MM.1S (cell line): ENCODE measurements at places on chromosomes 12 and 14.

- DNase-seq = no peak
Observed at GRCh38 chr12:124971603-124972002, 17.3 kb downstream of the DHX37 start.

DNA sequence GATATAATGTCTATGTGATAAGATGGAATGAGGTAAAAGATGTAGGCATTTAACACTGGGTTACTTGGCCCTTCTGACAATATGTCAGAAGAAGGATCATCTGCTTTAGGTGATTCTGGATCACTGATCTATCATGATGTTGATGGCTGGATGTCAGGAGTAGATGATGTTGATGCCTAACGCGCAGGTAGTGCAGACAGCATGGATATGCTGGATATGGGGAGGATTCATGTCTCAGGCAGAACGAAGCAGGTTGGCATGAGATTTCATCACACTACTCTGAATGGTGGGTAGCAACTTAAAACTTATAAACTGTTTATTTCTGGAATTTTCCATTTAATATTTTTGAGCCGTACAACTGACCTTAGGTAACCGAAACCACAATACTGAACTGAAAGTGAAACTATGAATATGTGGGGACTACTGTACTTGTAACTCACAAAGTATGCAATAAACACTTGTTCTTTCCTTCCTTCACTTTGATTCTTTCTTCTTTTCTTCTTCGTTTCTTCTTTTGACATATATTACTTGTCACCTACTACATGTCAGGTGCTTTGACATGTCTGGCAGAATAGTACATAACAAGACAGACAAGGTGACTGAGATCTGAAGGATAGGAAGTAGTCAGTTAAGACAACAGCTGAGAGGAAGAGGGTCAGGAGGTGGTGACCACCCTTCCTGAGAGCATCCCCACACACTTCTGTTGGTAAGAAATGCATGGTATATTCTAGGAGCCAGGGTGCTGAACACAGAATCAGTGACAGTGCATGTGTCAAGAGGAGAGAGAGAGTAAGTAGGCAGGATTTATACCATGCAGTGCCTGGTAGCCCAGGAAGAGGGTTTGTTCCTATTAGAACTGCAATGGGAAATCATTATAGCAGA, 238.8 kb downstream of the PPFIA2 start:
- peak; percentile 67 for DNase-seq

DNA sequence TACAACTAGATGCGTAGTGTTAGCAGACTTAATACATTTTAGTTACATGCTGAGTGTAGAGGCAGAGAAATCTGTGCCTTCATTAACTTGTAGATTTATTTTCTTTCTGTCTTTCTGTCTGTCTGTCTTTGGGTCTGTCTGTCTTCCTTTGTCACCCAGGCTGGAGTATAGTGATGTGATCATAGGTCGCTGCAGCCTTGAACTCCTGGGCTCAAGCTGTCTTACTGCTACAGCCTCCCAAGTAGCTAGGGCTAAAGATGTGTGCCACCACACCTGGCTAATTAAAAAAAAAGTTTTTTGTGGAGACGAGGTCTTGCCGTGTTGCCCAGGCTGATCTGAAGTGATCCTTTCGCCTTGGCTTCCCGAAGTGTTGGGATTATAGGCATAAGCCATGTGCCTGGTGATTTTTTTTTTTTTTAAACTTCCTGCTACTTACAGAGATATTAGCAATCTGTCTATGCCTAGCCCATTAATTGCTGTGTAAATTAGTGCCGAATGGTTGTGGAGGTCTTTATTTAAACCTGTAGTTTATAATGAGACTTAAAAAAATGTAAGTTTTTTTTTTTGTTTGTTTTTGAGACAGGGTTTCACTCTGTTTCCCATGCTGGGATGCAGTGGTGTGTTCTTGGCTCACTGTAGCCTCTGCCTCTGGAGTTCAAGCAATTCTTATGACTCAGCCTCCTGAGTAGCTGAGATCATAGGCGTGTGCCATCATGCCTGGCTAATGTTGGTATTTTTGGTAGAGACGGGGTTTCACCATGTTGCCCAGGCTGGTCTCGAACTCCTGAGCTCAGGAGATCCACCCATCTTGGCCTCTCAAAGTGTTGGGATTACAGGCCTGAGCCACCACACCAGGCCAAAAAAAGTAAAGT, 22.8 kb downstream of the ERC1 start:
- no peak for DNase-seq

DNA sequence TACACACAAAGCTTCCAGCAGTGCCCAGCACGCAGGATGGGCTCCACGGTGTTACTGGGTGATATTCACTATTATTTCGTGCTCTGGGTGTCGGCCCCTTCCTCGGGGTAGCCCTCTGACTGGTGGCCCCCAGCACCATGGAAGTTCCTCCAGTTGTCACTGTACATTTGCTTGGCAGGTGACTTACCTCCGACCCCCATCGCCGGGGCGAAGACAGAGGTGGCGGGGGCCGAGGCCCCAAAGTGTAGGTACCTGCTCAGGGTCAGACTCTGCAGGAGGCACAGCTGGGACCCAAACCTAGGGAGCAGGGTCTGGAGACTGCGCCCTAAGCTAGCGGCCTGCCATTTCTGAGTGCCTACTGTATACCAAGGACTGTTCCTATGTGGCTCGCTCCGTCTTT, 98.9 kb downstream of the RFLNA start:
- DNase-seq = no peak

GRCh38 chr12:42944516-42944915, 355.0 kb upstream of the PRICKLE1 start:
- no peak for DNase-seq

- no peak for DNase-seq
Observed at GRCh38 chr14:66944872-66945271, 244.4 kb upstream of the GARIN2 start.

GRCh38 chr12:63828867-63829266, 15.6 kb upstream of the SRGAP1 start:
- DNase-seq = no peak

- DNase-seq = no peak
Observed at GRCh38 chr14:33794791-33795305, 156.0 kb downstream of the EGLN3 start.

GRCh38 chr12:78886719-78887407, 22.3 kb downstream of the SYT1 start:
- no peak for DNase-seq

GRCh38 chr14:70237710-70238109, 49.0 kb upstream of the SLC8A3 start:
- no peak for DNase-seq

- no peak for DNase-seq
Observed at GRCh38 chr14:89279649-89280232, 137.3 kb downstream of the FOXN3 start.

GRCh38 chr14:67963960-67964812, 144.6 kb downstream of the RAD51B start:
- DNase-seq = no peak

- DNase-seq = no peak
Observed at GRCh38 chr12:70149013-70149412, 94.2 kb upstream of the CNOT2 start.

GRCh38 chr12:19780460-19780859, 341.2 kb downstream of the AEBP2 start:
- DNase-seq = no peak

DNA sequence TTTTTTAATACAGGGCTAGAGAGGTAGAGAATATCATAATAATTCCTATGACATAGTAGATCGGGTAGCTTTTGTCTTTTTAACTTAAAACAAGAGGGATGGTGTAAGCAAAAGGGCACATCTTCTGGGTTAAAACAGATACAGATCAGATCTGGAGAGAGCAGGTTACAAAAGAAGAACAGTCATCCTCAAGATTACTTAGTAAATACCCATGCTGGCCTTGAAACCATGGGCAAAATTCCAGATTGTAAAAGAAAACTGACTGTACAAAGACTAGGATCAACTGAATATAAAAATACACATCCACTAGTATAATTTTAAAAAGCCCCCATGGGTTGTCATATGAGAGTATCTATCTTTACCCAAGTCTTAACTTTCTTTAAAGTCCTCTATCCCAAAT, 76.7 kb downstream of the MED13L start:
- no peak for DNase-seq

DNA sequence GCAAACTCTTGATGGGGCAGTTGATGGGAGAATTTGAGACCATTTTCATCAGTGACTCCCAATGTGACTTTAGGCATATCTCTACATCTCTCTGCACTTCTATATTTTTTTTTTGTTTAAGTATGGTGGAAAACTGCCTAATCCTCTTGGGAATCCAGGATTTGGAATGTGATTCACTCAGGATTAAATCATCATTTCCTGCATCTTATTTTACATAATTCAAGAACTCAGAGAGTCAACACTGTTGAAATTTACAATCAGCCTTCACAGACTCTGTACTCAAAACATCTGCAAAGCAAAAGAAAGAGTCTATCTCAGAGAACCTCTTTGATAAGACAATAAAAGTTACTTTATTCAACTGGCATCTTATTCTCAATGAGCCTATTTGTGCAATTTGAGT, 260.7 kb upstream of the NOS1 start:
- DNase-seq = no peak

- no peak for DNase-seq
Observed at GRCh38 chr12:42769455-42769854, 179.9 kb upstream of the PRICKLE1 start.

DNA sequence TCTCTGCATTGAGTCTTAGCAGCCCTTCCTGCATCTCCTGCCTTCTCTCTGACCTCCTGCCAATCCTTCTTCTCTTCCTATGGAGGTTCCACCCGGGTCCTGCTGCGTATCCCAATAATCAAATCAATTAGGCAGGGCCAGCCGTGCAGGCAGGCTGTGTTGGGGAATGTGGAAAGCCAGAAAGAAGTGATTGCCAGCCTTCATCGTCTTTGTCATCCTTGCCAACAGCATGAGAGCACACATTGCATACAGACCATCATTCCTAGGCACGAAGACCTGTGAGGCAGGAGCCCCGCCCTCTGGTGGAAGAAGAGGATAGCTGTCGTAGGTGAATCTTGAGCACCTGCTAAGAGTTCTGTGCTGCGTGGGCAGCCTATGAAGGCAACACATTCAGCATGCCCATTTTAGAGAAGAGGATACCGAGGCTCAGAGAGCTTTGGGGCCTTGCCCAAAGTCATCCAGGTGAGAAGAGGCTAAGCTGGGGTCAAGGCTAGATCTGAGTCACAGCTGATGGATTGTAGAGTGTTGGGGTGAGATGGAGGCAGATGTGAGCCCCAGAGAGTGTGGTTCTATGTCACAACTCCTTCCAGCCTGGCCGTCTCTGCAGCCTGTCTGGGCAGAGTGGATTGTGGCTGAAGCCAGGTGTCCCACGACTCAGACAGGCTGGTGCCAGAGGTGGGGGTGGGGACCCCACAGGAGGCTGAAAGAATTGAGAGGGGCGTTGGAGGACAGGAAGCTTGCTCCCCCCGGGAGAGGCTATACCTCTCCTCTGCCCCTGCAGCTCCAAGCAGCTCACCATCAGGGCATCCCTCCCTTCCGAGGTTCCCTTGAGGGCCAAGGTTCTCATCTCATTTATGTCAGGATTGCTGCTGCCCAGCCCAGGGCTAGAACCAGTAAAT, 12.7 kb downstream of the C14orf132 start:
- DNase-seq = peak; percentile 35

DNA sequence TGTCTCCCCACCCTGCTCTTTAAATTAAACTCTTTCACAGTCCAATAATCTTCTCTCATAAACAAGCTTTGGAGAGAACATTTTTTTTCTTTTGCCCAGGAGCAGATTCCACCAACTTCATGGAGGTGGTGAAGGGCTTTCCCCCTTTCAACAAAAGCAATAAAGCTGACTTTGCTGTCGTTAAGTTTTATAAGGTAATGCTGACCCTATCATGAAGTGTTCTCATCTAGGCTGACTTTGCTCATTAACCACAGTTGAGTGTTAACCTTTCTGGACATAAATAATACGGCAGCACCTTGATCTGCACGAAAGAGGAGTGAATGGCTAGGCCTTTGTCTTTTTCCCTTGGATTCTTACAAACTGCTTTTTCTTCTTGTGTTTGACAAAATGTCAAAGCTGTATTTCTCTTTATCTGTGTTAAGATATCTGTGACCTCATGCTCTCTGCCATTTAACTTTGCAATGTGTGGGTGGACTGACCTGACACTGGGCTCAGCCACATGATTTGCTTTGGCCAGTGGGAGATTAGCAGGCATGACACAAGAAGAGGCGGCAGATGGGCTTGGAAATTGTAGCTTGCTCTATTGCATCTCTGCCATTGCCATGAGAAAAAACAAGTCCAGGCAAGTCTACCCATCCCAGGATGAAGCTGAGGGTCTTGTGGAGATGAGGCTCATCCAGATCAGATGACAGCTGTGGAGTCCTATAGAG, 470.9 kb upstream of the CCDC196 start:
- DNase-seq = no peak

- no peak for DNase-seq
Observed at GRCh38 chr14:64501411-64502171, 2.0 kb downstream of the ZBTB25 start.

DNA sequence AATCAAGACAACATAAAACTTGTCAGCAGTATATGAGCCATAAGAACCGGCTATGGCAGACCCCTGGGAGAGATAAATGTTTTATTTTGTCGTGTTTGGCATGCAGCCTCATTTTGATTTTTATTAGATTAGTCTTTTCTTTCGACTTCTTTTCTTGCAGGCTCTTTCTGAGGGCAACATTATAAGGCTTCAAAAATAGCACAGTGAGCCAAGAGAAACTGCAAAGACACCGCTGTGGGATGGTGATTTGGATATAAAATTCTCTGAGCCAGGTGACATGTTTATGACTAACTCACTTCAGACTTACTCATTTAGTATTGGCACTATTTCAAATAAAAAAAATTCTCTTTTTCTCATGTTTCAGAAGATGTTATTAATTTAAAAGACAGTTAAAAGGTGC, 96.8 kb upstream of the PKP2 start:
- no peak for DNase-seq

GRCh38 chr12:101733166-101733565, 6.1 kb downstream of the SYCP3 start:
- no peak for DNase-seq

DNA sequence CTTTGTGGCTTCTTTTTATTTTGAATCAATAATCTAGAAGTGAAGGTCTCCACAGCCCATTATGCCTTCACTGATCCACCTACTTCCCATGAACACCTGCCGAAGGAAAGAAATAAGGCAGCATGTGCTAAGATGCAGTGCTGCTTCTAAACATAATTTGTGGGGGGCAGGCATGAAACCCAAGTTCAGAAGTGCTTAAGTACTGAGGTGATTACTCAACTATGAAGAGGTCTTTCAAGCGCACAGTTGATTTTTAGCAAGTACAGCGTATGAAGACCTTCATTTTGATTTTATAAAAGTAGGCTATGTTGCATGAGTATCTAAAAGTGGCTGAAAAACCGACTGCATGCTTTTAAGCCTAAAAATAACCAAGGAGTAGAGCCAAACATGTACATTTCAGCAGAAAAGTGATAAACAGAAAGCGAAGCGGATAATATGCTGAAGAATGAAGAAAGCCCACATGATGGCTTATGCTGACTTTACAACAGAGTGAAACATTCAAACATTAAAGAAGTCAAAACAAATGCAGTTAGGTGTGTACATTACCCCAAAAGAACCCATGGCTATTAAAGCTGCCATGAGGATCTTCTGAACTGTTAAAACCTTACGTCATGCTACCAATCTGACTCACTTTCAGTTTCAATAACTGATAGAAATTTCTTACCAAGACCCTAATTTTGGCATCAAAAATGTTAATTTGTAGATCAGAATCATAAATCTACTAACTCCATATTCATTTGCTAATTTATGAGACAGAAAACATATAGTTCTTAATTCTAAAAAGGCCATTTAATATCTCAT, 29.3 kb downstream of the KICS2 start:
- DNase-seq = no peak

GRCh38 chr14:55038708-55039107, 11.7 kb downstream of the SOCS4 start:
- DNase-seq = no peak
